ENCODE measurements at places on chromosomes 7 and 10.

- no peak for DNase-seq
Observed at GRCh38 chr7:130365511-130366441, 14.5 kb upstream of the CPA1 start.

DNA sequence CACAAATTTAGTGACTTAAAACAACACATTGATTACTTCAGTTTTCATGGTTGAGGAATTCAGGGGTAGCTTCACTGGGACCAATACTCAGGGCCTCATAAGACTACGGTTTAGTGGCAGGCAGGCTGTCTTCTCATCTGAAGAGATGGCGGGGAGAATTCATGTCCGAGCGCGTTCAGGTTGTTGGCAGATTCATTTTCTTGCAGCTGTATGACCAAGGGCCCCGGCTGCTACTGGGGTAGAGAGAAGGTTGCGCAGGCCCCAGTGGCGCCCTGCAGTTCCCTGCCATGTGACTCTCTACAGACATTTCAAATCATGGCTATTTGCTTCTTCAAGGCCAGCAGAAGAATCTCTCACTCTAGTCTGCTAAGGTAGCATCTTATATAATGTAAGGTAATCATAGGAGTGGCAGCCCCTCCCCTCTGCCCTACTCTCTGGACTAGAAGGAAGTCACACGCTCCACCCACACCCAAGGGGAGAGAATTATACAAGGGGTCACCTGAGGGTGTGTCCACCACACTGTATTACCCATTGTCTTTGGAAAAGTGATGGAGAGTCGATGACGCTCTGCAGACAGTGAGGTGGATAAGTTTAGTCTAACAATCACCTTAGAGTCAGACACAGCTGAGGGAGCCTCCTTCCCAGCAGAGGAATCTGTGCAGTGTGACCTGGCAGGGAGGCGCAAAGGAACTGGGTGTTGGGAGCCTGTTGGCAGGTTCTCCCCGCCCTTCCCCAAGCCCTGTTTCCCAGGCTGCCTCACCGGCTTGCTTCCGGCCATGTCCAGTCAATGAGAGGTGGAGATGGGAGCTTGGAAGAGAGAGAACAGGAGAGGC, 35.7 kb upstream of the PLEKHA1 start:
- no peak for DNase-seq

DNA sequence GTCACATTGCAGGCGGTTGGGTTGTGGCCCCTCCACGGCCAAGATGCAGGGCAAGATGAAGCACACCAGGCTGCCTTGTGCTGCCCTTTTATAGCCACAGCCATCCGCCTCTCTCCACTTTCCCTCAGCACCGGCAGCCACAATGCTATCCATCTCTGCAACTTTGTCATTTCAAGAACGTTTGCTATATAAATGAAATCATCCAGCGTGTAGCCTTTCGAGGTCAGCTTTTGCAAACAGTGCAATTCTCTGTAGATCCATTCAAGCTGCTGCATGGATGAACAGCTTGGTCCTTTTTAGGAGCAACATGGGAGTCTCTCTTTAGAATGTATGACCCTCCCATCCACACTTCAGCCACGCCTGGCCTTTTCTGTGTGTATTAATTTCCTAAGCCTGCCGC, 6.4 kb upstream of the IL15RA start:
- peak; percentile 44 for DNase-seq

DNA sequence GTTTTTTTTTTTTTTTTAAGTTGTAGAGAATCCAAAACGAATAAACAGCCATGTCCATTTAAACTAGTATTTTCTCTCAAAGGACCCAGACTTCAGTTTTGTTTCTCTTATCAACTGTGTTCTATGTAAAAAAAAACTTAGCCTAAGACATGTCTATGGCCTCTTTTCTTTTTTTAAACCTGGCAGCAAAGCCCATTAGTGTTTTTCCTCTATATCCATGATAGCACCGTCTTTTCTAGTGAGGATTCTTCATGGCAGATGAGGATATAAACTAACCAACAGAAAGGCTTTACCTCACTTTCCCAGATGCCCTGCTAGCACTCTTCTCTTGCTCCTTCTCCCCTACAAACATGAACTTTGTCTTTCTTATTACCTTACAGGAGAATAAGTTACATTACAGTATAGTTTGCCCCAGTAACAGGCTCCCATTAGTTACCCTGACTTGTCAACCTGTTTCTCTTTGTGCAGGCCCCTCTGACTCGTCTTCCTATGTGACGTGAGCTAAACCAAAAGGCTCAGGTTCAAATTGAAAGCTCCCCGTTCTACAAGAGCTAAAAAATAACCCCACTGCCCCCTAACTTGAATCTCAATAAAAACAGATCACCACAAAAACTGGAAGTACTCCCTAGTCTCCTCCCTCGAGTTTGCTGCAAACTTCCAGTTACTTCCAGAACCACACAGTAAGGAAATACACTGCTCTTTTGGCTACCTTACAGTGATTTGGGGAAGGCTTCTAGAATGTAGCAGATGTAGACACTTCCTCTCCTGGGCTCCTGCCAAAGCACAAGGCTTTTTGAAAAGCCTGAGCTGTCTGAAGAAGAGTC, 20.1 kb downstream of the P4HA1 start:
- no peak for DNase-seq

DNA sequence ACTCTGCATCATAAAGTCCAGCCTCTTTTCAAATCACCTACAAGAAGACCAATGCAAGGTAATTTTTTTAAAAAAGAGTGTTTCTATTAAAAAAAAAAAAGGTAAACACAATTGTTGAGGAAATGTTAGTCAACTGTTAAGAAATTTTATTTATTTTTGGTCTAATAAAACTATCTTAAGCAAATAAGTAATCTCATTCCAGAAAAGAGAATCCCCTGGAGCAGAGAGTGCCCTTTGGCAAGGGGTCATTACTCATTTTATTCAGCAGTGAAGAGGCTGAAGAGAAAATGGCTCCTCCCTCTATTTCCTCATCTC, 63.4 kb upstream of the GSDME start:
- no peak for DNase-seq

GRCh38 chr10:84944187-84944586, 615.8 kb downstream of the CCSER2 start:
- no peak for DNase-seq

- no peak for DNase-seq
Observed at GRCh38 chr7:31782411-31782991, 95.5 kb downstream of the PPP1R17 start.

DNA sequence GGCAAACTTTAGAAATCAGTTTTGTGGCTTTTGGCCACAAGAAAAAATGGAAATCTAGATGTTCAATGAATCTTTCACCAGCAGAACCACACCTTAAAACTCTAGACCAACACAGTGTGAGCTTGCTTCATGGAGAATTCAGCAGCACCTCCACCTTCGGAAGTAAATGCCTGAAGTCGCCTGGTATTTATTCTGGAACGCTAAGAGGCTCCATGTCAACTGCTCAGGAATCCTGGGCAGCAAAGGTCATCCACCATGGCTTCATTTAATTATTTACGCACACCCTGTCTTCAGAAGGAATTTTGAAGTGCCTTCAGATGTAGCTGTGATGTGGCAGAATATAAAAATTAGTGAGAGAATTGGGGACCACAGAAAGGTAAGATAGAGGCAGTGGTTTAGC, 167.7 kb downstream of the GFRA1 start:
- DNase-seq = no peak

DNA sequence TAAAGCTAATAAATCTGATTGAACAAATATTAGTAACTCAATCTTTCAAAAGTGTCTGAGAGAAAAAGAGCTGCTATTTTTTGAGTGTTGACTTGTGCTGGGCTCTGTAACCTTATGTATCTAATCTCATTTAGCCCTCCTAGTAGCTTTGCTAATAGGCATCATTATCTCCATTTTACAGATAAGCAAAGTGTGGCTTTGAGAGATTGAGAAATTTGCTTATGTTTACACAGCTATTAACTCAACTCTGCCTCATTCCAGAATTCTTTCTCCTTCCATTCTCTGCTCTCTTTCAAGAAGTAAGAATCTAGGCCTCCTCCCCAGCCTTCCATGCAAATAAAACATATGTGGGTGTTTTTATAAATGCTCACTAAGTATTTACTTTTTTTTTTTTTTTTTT, 137.8 kb downstream of the GATA3 start:
- DNase-seq = no peak

- no peak for DNase-seq
Observed at GRCh38 chr7:157397731-157398691, 61.2 kb downstream of the DNAJB6 start.

GRCh38 chr7:8213381-8213780, 48.6 kb downstream of the ICA1 start:
- DNase-seq = no peak

GRCh38 chr10:60921633-60922032, 22.4 kb downstream of the RHOBTB1 start:
- no peak for DNase-seq

DNA sequence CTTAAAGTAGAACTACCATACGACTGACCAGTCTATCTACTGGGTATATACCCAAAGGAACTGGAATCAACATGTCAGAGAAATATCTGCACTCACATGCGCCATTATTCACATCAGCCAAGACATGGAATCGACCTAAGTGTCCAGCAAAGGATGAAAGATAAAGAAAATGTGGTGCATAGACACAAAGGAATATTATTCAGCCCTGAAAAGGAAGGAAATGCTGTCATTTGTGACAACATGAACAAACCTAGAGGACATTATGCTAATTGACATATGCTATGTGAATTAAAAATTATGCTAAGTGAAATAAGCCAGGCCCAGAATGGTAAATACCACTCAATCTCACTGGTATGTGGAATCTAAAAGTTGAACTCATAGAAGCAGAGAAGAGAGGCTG, 123.7 kb downstream of the KLF6 start:
- DNase-seq = no peak

DNA sequence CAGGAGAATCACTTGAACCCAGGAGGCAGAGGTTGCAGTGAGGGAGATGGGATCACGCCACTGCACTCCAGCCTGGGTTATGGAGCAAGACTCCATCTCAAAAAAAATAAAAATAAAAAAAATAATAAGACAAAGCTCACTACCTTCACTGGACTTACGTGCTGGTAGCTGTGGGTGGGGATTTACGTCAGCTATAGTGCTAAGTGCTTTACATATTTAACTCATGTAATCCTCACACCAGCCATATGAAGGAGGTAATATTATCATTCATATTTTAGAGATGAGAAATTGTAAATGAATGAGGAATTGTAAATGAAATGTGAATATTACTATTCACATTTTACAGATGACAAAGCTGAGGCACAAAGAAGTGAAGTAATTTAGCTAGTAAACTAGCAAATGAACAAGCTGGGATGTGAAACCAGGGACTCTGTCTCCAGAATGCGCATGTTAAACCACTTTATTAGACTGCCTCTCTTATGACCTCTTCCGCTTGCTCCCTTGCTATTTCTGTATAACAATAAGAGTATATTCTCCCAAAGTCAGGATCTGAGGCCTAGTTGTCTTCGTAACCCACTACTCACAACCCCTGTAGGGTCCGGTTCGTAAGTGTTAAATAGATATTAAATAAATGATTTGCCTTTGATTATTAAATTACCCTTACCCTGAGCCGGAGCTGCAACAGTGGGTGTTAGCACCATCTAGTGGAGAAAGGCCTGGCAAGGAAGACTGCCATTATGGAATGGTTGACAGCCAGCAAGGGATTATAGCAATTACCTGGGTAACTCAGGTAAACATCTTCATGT, 70.2 kb downstream of the HTR7 start:
- no peak for DNase-seq

DNA sequence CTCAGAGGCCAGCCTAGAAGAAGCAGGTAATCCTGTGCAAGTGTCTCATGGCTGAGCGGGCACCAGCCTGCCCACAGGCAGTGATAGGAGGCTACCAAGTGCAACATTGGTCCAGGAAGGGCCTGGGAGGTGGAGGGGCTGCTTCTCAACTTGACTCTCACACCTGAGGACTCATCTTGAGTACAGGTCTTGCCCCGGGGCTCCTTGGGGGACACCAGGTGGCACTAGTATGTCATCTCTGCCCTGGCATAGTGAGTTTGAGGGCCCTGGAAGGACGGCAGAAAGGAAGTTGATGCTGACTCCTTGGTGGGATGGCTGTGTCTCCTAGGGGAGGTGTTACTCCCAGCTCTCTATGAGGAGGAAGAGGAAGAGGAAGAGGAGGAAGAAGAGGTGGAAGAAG, 2.3 kb downstream of the CCDC136 start:
- DNase-seq = no peak

DNA sequence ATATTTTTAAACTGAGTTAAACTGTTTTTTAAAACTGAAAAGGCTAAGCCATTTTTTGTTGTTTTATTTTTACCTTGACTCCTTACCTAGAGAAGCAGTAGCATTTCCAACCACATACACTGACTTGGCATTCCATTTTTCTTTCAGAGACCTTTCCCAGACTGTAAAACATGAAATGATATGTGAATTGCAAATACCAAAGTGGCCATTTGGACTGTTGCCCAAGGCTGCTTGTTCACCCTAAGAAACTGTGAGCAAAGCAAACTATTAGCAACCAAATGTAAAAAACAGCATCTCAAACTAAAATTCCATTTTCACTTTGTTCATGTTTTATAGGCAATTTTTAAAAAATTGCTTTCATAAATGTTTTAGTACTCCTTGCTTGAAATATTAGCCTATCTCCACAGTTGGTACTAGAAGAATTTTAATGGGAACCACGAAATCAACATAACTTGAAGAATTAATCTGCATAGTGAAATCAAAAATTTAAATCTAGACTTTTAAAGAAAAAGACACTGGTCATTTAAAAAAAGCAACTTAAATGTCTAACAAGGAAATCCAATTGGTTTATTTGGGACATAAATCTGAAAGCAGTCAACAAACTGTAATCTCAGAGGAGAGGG, 10.8 kb downstream of the UROS start:
- no peak for DNase-seq

- DNase-seq = no peak
Observed at GRCh38 chr10:75136346-75136745, 24.9 kb downstream of the SAMD8 start.

GRCh38 chr7:41750661-41751540, 48.0 kb upstream of the INHBA start:
- no peak for DNase-seq

- no peak for DNase-seq
Observed at GRCh38 chr7:103150192-103150591, 1.3 kb upstream of the NAPEPLD start.

DNA sequence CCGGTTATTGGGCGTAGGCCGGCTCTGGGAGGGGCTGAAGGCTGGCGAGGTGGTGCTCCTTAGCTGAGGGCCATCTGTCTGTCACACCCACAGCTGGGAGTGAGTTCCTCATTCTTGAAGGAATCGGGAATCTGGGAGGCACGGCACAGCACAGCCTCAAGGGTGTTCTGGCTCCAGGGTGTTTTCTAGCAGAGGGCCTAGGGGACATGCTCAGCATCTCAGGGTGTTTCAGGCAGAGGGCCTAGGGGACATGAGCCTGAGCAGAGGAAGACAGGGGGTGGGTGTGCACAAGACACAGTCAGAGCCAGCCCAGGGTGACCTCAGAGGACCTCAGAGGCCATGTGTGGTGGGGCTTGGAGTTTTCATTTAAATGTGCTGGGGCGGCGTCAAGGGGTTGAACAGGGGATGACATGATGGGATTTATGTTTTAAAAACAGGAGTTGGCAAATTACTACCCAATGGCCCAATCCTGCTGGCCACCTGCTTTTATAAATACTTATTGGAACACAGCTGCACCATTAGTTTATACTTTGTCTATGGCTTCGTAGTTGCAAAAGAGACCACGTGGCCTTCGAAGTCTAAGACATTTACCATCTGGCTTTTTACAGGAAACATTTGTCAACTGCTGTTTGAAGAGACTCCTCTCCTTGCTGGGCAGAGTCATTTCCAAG, 121.6 kb downstream of the PRKAG2 start:
- no peak for DNase-seq

All from stimulated activated effector memory CD8-positive, alpha-beta T cell treated with anti-CD3 and anti-CD28 coated beads, Interleukin-12 subunit alpha, Interleukin-12 subunit beta, amount 100 ng/mL, for 72 hours (primary cell).